ENCODE measurements at places on chromosomes 5 and 9.

DNA sequence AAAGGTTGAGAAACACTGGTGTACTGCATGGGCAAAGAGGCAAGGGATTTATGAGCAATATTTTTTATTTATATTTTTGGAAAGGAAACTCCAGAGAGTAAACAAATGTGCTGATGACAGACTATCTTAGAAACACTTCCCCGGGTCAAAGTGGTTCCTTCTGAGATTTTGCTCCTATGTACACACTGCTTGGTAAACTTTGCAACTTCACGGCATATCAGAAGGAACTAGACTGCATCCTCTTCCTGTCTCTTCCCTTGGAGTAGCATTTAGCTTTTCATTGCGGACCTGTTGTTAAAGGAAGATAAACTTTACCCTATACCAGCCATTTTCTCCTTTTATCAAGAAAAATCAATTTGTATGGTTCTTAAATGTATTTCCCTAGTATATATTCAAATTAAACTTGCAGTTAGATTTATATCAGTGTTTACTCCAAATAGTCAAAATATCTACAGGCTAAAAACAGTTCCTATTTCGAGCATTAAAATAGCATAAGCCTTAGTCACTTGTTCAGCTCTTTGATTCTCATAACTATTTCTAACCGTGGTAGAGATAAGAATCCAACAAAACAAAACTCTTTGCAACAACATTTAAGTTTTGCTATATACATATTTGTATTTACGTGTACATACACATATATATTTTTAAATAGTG lies 48.0 kb upstream of the LRRC19 start:
- no peak overlapping the region for H3K4me3 ChIP-seq
- DNase-seq = no peak
- no peaks in the 10 kb centered on the region for H3K4me1 ChIP-seq
- H3K27ac ChIP-seq = peak overlapping the region; percentile 16
- no peaks in the 10 kb centered on the region for H3K36me3 ChIP-seq

GRCh38 chr9:74006935-74007334 lies 490.2 kb upstream of the RORB start:
- H3K27me3 ChIP-seq = no peaks in the 10 kb centered on the region
- H3K36me3 ChIP-seq = no peaks in the 10 kb centered on the region
- H3K27ac ChIP-seq = no peak overlapping the region
- H3K4me1 ChIP-seq = no peaks in the 10 kb centered on the region
- H3K4me3 ChIP-seq = no peak overlapping the region

DNA sequence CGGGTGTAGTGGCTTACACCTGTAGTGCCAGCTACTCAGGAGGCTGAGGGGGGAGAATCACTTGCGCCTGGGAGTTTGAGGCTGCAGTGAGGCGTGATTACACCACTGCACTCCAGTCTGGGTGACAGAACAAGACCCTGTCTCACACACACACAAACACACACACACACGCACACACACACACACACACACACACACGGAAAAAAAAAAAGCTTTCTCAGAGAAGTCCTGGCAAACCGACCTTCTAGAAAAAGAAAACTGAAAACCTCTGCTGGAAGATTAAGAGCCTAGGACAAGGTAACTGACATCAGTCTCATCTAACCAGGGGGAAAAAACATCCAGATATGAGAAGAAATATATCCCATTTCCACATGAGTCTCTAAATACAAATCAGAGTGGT lies 140.3 kb upstream of the RETREG1 start:
- peaks cover 1% of the 10 kb centered on the region for H3K36me3 ChIP-seq
- no peak overlapping the region for H3K27ac ChIP-seq
- no peak for DNase-seq

- no peak for DNase-seq
- no peaks in the 10 kb centered on the region for H3K27me3 ChIP-seq
- H3K27ac ChIP-seq = no peak overlapping the region
- peaks cover 15% of the 10 kb centered on the region for H3K4me1 ChIP-seq
- H3K36me3 ChIP-seq = no peaks in the 10 kb centered on the region
Measured at GRCh38 chr5:179700401-179700918, 1.7 kb downstream of the CANX start.

GRCh38 chr5:96714450-96714849 lies 52.3 kb downstream of the CAST start:
- H3K27me3 ChIP-seq = no peaks in the 10 kb centered on the region
- peak overlapping the region; percentile 50 for H3K27ac ChIP-seq
- H3K4me1 ChIP-seq = peaks cover 19% of the 10 kb centered on the region

DNA sequence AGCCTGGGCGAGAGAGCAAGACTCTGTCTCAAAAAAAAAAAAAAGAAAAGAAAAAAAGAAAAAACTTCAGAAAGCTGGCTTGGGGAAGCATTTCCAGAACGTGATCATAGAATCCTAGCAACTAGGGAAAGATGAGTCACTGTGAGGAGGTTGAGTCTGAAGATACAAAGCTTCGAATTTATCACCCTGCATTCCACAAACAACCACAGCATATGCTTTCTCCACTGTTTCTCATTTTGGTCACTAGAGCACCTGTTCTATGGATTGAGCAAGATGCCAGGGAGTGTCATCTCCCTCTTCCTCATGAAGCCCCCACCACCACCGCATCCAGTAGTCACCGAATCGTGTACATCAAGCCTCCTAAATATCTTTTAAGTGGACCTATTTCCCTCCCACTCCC lies 37.9 kb downstream of the SEMA5A start:
- no peaks in the 10 kb centered on the region for H3K36me3 ChIP-seq
- no peak overlapping the region for H3K4me3 ChIP-seq
- H3K27ac ChIP-seq = no peak overlapping the region
- no peaks in the 10 kb centered on the region for H3K4me1 ChIP-seq

GRCh38 chr5:21807953-21808352 lies 1045.2 kb downstream of the CDH12 start:
- no peak overlapping the region for H3K4me3 ChIP-seq
- no peak overlapping the region for H3K27ac ChIP-seq
- H3K4me1 ChIP-seq = no peaks in the 10 kb centered on the region
- H3K36me3 ChIP-seq = no peaks in the 10 kb centered on the region
- no peak for DNase-seq

- no peaks in the 10 kb centered on the region for H3K36me3 ChIP-seq
- H3K27me3 ChIP-seq = no peaks in the 10 kb centered on the region
- DNase-seq = no peak
- no peak overlapping the region for H3K4me3 ChIP-seq
- H3K27ac ChIP-seq = no peak overlapping the region
Measured at GRCh38 chr5:63400079-63400478, 562.2 kb downstream of the HTR1A start.

- DNase-seq = no peak
- no peaks in the 10 kb centered on the region for H3K27me3 ChIP-seq
- no peaks in the 10 kb centered on the region for H3K36me3 ChIP-seq
- no peaks in the 10 kb centered on the region for H3K4me1 ChIP-seq
Measured at GRCh38 chr9:72300873-72301272, 64.1 kb downstream of the ZFAND5 start.

GRCh38 chr5:10262121-10262774 lies 12.2 kb downstream of the CCT5 start:
- no peaks in the 10 kb centered on the region for H3K4me1 ChIP-seq
- no peak overlapping the region for H3K4me3 ChIP-seq
- peaks cover 31% of the 10 kb centered on the region for H3K36me3 ChIP-seq
